HT1080 (cell line): ENCODE measurements at places on chromosomes 1 and 21. TPM values are rescaled to one million over a fixed set of nuclear protein-coding genes. Genes with fewer than 3 reads are reported as not detected.

The NSUN4 gene
- total RNA-seq, result 14.9 and 19.8 TPM in 2 replicates

The MAP10 gene
- not detected in 2 replicates for total RNA-seq

The RPE65 gene
- not detected in 2 replicates for total RNA-seq

The TXNIP gene
- 10.4 and 11.9 TPM in 2 replicates for total RNA-seq

The IRF6 gene
- total RNA-seq, result 0.05 TPM in 1 of 2 replicates, not detected in the other

The SFN gene
- total RNA-seq, result 5.2 and 7.0 TPM in 2 replicates

The HSD11B1 gene
- total RNA-seq, result 45.4 and 45.9 TPM in 2 replicates

The LDLRAD2 gene
- total RNA-seq, result not detected in 2 replicates

The ST6GALNAC3 gene
- 0.03 and 0.10 TPM in 2 replicates for total RNA-seq

- DNase-seq, result no peak
Measured at GRCh38 chr1:42873670-42874069, 27.3 kb downstream of the ZNF691 start.

DNA sequence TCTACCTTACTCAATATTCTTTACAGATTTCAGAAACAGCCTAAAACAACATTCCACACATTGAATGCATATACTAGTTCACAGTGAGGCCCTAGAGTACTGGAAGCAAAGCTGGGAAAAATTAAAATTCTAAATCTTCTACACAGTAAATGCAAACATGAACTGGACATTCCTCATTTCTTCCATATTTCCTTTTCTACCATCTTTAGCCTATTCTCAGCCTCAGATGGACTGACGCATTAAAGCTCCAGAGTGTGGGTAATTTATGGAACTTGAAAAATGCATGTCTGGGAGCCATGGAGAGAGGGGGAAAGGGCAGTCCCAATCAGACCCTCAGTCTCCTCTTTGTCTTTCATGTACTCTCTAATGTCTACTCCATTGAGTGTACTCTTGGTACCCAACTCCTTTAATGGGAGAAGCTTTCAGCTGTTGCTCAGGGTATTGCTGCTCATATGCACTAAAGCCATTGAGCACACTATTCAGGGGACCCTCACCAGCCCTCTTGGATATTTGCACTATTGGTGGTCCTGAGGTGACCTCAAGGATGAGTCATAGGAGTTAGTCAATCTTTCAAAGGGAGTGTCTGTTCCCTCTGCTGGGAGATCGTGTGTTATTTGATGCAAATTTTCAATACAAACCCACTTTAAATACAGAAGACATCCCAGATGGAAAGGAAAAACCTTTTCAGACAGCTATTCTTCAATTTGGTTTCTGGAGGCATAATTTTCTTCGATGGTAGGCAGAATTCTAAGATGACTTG is 83.3 kb upstream of the KCNJ15 start:
- peak; percentile 6 for DNase-seq

GRCh38 chr1:230392920-230393521 is 33.1 kb downstream of the PGBD5 start:
- peak; percentile 14 for DNase-seq

DNA sequence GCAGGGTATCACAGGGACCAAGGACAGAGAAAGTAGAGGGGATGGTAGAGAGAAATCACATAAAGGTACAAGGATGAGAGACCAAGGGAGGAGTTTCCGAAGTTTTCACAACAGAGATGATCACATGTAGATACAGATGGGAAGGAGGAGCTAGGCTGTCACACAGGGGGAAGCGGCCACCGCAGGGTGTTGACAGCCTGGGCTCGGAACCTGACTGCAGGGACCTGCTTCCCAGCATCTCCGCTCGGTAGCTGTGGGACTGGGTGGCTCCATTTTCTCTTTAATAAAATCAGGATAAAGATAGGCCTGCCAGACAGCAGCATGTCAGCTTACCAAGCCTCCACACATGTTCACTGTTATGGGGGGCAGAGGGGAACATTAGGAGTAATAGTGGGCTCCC is 32.3 kb downstream of the CDCA8 start:
- DNase-seq, result no peak

DNA sequence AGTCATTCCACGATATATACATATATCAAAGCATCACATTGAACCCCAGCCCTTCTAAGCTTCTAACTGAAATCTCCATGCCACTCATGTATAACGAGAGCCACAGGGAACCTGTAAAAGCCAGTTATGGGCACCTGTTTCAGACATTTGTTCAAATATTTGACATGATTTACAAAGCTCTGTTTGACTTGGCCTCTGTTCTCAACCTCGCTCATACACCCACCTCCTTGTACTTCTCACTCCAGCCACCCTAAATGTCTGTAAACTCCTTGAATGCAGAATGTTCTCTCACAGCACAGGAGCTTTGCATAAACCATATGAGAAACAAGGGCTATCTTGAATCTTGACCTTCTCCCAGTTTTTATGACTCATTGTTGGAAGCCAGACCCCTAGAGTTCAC is 36.9 kb upstream of the CD2 start:
- DNase-seq, result no peak

DNA sequence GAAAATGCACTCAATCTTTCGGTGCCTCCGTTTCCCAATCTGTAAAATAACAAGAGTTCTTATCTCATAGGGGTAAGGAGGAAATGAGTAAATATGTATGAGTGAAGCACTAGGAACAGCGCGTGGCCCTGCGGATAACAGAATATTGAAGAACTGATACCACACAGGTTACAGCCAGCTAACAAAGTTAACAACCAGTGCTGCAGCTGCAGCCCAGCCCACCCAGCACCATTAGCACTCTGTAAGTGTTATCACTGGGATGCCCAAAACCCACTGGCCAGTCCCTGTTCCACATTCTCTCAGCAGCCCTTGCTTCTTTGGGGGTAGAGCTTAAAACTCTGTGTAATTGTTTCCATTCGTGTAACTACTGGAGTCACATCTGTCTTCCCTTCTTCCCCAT is 89.5 kb downstream of the VWA5B1 start:
- DNase-seq, result no peak

GRCh38 chr1:245748240-245748639 is 593.5 kb downstream of the KIF26B start:
- no peak for DNase-seq

- no peak for DNase-seq
Measured at GRCh38 chr1:107609808-107610207, 355.2 kb downstream of the VAV3 start.

- DNase-seq, result no peak
Measured at GRCh38 chr1:86933562-86934377, 19.3 kb downstream of the HS2ST1 start.

DNA sequence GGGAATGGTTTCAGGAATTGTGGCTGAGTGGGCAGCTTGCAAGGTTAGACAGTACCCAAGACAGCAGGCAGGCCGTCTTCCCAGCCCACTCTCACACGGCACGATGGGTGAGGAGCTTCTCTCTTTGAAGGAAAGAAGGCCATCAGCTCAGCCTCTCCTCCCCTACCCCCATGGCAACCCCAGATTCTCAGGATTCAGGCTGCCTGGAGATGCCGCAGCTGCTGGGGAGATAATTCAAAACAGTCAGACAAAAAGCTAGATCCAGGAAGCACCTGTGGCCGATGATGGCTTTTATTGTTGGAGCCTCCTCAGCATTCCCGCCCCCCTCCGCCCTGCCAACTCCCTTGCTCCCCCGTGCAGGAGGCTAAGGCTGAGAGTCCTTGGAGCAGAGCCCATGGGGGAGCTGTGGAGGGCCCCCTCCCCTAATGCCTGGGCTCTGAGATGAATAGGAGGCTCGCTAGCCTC is 220.5 kb downstream of the TRABD2B start:
- DNase-seq, result no peak

GRCh38 chr1:53090227-53091147 is 28.5 kb downstream of the PODN start:
- DNase-seq, result no peak

DNA sequence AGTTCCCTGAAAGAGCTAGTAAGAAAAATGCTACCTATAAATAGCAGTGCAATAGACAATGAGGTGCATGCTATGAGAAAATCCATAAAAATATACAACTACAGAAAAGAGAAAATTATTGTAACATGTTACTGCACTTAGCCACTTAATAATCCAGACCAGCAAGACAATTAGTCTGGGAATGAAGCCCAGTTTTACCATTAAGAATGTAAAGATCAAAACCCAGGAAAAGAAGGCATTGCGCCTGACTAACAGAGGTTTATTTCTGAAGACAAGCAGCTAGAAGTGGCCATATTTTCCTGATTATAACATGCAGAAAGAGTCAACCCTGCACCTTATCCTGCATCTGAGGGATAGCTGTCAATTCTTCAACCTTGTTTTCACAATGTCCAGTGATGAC is 276.4 kb upstream of the PRMT6 start:
- no peak for DNase-seq

GRCh38 chr1:200379940-200380588 is 29.8 kb downstream of the ZNF281 start:
- no peak for DNase-seq

DNA sequence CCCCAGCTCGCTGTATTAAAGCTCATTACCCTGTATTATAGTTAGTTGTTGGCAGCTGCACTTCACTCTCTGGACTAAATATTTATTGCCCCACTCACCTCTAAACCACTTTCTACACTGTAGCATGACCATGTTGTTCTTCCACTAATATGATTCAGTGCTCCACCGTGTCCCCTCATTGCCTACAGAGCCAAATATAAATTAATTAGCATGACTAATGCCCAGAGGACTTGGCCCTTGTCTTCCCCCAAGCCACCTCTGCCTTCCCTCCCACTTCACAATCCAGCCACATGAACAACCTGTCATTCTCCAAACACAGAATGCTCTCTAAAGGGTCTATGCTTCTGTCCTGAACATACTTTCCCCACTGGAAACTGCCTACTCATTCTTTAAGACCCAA is 276.5 kb downstream of the PLPP3 start:
- DNase-seq, result peak; percentile 54
